ENCODE measurements at places on chromosomes 16 and 17.

DNA sequence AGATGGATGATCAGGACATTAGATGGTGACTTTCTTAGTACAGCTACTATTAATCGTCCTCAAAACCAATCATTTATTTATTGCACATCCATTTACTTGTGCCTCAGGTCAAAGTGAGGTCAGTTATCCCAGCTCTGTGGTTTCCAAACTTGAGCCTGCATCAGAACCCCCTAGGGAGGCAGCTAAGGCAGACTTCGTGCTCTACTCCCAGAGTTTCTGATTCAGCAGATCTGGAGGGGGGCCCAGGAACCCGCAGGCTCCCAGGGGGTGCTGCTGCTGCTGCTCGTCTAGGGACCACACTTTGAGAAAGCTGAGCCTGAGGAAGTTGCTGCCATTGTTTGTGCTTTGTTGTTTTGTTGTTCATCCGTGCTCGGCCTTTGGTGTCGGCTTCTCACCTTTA is 44.0 kb upstream of the CLEC18B start:
- no peak for DNase-seq

- no peak for DNase-seq
Observed at GRCh38 chr16:89318430-89318758, 100.9 kb downstream of the ZNF778 start.

- DNase-seq = no peak
Observed at GRCh38 chr17:43608313-43608712, 53.4 kb downstream of the MEOX1 start.

DNA sequence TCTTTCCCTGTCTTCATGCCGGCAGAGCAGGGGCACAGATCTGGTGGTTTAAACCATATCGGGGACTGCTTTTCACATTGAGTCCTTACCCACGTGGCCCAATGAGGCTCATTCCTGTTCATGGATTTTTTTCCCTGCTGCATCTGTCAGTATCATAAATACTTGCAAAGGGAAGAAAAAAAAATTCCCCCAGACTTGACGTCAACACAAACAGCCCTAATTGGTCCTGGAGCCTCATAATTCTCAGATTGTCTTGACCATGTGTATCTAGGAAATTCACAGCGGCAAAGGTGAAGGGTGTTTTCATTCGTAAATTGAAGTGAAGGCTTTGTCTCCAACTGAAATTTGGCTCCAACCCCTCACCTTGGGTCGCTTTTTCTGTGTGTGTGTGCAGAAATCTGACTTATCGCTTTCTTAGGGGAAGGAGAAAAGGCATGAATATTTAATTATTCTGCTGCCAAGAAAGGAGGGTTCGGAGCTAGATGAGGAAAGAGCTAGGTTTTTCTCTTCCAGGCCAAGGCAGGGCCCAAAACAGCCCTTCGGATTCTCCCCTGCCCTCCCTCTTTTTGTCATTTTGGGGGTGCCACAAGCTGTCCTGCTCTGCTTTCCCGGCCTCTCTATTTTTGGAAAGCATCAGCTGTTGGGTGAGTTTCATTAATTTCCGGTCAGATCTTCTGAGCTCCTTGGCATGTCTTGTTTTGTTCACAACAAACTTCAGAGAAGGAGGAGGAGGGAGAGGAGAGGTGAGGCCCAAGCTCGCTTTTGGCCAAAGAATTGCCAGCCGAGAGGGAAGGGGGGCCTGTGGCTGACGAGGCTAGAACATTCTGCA is 17.8 kb upstream of the CIBAR2 start:
- no peak for DNase-seq

DNA sequence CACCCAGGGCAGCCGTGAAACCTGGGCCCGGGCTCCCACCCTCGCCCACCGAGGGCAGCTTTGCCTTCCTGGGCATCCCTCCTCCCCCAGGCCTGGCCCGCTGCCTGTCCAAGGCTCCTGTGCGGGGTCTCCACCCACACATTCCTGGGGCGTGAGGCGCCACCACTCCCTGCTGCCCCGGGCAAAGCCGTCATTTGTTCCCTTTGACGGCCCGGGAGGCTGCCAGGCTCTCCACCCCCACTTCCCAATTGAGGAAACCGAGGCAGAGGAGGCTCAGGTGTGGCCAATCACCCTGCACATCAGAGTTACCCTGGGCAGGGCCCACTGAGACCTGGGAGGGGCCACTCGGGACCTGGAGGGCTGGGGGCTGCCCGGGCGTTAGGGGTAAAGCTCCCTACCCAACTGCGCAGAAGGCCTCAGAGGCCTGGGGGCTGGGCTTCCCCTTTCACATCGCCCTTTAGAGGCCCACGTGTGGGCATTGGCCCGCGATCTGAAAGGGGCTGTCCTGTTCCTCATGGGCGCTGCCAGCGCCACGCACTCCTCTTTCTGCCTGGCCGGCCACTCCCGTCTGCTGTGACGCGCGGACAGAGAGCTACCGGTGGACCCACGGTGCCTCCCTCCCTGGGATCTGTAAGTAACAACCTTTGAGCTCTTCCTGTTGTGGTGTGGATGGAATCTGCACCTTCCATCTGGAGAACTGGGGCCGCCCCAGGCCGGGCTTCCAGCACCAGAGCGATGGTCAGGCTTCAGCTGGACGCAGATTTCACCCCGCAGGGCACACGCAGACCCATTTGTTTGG is at the start of gene MSLN:
TSS of gene MSLN (plus strand) at position 190 of the 799 bp plus-strand sequence. CDS start 1,947 bp downstream, outside the sequence.
- DNase-seq = no peak

DNA sequence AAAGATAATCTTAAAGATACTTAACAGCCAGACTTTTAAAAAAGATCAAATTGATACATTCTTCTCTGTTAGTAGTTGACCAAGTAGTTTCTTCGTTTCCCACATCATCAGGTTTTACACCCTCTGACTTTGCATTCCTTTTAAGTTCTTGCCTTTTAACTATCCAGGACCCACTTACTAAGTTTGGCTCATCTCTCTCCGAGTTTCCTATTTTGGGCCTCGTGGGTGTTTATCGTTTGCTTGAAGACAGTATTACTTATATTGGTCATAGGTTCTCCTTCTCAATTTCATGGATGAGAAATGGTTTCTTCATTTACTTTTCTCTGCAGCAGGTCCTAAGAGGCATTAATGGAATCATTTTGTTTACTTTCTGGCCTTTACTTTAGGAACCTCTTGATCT is 43.2 kb downstream of the RPA1 start:
- no peak for DNase-seq

DNA sequence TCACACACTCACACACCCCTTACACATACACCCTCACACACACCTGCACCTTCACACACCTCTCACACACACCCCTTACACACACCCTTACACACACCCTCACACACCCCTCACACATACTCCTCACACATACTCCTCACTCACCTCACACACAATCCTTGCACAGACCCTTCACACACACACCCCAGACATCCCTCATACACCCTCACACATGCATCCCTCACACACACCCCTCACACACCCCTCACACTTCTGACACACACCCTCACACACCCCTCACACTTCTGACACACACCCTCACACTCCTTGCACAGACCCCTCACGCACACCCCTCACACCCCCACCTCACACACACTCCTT is 23.9 kb downstream of the C17orf67 start:
- no peak for DNase-seq

GRCh38 chr17:71380936-71381335 is 739.9 kb upstream of the SOX9 start:
- no peak for DNase-seq

DNA sequence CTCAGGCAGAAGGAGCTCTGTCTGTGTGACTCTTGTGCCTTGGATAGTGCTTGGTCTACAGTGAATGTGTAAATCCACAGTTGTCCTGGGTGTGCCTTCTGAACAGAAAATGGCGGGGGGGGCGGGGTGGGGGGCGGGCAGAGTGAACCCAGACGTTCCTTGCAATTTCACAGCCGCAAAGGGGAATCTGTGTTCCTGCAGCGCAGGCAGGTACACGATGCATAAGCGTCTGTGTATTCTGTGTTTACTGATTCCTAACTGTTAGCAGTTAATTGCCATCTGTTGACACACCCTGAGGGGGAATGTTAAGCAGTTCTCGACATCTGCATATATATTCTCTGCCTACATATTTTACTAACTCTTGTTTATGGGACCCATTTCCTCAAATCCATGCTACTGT is 123.5 kb upstream of the ZFHX3 start:
- DNase-seq = no peak

DNA sequence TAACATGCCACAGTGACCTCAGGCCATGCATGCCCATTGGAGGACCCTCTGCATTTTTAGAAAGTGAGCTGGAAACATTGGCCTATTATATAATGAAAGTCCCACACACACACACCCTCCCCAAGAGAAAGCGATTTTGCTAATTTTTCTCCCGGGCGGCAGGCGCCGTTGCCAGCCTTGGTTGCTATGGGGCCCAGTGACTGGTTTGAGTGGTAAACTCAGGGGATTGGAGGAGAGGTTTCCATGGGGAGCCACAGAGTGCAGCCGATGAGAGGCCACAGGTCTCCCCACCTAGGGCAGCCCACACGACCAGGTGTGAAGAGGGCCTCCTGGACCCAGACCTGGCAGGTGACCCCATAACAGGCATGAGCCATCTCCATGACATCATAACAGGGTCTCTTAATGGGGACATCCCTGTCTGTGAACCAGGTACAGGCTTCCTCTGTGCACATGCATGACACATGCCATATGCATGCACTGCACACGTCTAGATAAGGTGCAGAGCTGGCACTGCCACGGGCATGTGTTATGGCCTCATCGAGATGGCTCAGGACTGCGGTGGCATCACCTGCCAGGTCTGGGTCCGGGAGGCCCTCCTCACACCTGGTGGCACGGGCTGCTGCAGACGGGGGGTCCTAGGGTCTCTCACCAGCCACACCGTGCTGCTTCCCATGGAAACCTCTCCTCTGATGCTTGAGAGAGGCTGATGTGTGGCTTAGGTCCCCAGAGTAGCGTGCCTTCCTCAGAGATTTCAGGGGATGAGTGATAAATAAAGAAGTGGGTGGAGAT is 144.1 kb downstream of the RBFOX3 start:
- DNase-seq = no peak

- no peak for DNase-seq
Observed at GRCh38 chr16:12655537-12655936, 148.2 kb downstream of the CPPED1 start.

DNA sequence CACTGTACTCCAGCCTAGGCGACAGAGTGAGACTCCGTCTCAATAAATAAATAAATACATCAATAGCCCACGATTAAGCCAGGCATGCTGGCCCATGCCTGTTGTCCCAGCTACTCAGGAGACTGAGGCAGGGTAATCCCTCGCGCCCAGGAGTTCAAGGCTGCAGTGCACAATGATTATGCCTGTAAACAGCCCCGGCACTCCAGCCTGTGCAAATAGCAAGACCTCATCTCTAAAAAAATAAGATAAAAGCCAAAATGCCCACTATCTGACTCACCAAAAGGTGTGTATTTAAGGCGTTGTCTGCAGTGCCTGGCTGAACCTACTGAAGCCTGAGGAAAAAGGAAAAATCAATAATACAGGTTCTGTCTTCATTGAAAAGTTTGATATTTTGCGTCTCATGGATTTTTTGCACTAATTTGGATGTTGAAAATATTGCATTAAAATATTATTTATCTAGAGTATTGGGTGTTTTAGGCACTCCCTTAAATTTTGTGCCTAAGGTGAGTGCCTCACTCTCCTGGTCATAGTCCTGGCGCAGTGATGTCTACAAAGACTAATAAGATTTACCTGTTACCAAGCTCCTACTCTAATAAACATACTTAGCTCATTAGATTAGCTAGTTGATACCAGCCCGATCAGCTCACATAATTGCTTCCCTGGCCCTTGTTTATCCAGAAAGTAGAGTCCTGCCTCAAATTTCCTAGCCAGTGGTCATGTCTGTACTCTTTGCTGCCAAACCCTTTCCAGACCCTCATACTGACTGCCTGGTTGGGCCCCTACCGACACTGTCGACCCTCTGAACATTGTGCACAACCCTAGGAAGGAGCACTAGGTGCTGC is 24.7 kb upstream of the TOB1 start:
- no peak for DNase-seq

DNA sequence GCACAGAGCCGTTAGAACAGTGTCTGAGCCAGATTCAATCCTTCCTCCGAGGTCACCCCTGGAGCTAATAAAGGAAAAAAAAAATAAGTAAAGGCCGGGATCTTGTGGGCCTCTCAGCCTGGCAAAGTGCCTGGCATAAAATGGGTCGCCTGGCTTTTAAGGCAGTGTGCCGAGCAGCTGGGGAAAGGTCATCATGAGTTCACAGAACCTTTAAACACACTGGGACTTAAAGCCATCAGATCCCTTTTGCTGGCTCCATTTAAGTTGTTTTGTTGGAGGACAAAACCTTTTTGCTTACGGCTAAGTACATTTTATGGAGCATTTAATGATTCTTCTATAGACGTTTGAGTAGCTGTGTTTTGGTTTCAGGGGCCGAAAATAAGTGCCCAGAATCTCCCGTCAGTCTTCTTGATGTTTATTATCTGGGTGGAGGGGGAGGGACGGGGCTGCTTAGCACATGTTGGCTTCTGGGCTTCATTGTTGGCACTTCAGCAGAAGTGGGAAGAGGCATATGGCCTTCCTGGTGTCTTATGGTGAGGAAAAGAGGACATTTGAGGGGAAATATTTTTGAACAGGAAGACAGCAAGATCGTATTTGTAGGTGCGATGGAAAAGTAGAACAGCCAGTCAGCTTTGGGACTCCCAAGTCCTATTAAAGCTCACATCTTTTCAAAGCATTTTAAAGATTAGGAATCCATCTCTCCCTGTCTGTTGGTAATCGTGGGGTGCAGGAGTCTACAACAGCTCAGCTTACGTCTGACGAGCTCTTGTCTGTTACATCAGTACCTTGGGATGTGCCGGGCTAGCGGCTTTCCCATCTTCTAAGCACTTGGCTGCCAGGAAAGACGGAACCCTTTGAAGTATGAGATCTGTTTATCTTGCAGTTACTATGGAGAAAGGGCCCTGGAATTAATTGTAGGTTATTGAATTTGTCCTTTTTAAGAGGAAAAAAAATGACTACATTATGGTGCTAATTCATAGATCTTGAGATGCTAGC is 31.1 kb downstream of the RBFOX1 start:
- no peak for DNase-seq

GRCh38 chr16:89903908-89904515 is 14.7 kb upstream of the MC1R start:
- DNase-seq = no peak

DNA sequence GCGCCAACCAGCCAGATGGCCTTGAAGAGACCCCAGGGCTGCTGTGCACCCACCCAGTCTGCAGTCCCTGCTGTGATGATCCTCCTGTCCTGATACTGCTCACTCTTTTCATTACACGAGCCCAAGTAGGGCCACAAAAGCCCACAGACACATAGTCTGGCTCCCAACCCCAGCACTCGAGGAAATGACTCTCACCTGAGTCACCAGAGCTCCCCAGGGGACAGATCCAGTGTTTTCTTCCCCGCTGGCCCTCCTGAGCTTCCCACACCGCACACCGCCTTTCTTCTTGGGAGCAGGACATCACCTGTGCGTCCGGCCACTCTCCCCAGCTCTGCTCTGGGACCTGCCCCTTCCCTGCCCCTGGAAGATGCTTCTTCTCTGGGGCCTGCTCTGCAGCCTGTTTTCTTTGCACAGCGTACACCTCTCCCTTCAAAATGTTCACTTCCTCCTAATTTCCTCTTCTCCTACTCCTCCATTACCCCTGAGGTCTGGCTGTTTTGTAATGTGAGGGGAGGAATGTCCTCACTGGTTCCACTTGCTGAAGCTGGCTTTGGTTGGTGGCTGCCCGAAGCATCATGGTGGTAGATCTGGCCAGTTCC is 2.0 kb upstream of the SCN4A start:
- DNase-seq = no peak

GRCh38 chr17:10802496-10803284 is 1.2 kb downstream of the TMEM238L start:
- no peak for DNase-seq

- DNase-seq = no peak
Observed at GRCh38 chr16:50467943-50468748, 80.0 kb upstream of the NKD1 start.
